ENCODE measurements at places on chromosomes 1 and 21. TPM values are rescaled to one million over a fixed set of nuclear protein-coding genes. Genes with fewer than 3 reads are reported as not detected.
A peak's percentile ranks its signal among the peaks of the same experiment; 100 is the strongest.

Gene CA6
- polyA plus RNA-seq: not detected

Gene CNR2
- polyA plus RNA-seq: not detected

- DNase-seq: peak; percentile 87
These were observed at the start of gene G0S2 for GRCh38 chr1:209674957-209675564. Gene G0S2, plus strand, starts transcription at chr1:209675412. Its CDS starts 273 bp downstream, at chr1:209675685.

DNA sequence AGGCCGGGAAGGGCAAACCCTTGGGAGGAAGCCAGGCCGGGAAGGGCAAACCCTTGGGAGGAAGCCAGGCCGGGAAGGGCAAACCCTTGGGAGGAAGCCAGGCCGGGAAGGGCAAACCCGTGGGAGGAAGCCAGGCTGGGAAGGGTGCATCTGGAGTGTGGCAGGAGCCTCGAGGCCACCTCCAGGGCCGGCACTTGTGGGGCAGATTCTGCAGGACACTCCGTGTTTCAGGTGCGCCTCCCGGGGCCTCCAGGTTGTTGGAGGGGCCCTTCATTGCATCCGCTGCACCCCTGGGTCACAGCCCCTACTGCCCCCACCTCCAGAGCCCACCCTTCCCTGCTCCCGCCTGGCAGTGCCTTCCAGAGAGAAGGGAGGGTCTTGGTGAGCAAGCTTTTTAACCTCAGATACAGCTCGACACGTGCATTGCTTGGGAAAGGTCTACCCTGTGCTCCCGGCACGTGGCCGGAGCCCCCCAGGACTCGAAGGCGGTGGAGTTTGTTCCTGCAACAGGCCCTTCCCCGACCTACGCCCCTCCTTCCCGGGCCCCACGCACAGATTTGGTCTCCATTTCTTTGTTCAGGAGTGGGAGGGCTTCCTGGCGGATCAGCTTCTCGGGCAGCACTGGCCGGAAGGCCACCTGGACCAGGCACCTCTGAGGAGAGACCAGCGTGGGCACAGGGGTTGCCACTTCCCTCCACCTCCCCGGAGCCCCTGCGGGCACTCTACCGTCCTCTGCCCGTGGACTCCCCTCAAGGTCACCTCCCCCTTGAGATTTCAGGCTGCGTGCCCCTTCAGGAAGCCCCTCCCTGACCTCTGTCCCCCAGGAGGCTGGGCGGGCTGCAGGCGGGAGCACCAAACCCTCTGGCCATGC is 9.4 kb upstream of the TMEM52 start:
- peak; percentile 77 for DNase-seq

DNA sequence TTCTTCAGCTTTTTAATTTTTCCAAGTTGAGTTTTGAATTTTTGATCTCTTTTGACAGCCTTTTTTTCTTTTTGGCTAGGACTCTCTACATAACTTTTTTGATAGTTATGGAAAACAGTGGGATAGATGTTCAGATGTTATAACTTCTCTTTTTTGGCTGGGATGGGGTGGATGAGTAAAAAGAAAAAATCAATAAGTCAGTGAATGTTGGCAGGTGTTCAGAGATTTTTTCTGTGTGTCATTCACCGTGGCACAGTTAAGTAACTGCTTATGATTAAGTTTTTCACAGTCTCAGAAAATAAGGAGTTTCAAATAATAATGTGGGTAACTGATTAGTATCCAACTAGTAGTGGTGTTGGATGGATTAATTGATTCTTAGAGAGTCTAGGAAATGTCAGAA is 24.0 kb downstream of the HS2ST1 start:
- DNase-seq: no peak

DNA sequence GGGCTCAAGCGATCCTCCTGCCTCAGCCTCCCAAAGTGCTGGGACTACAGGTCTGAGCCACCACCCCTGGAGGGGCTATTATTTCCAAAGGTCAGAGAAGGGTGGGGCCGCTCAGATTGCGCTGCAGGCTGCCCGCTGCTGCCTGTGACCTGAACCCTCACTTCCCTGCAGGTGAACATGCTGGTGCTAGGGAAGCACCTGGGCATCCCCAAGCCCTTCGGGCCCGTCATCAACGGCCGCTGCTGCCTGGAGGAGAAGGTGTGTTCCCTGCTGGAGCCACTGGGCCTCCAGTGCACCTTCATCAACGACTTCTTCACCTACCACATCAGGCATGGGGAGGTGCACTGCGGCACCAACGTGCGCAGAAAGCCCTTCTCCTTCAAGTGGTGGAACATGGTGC is 8.6 kb upstream of the PADI6 start:
- no peak for DNase-seq

DNA sequence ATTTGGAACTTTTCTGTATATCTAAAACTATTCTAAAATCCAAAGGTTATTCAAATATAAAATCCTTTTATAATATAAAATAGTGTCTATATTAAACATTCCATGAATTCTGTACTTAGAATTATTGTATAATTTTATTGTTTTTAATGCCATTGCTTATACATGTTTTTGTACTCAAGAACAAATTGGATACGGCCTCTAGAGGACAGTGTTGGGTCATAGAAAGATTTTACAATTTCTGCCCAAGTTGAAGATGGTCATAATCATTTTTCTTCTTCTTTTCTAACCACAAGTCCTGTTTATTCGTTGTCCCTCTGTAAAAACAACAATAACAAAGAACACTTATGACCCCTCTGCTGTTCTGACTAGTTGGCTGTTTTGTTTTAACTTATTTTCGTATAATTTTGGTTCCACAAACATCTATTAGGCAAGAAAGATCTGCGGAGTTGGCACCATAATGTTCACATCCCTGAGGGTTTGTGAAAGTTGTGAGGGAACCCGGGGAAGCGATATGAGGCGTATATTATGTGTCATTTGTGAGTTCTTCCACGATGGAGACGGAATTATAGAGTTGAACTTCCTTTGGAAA is 75.7 kb upstream of the KIF26B start:
- no peak for DNase-seq

Data from heart left ventricle (tissue), 16 donors.